ENCODE measurements at places on chromosomes 7 and 10.
A peak's percentile ranks its signal among the peaks of the same experiment; 100 is the strongest.

GRCh38 chr10:5497948-5498730 lies 1.2 kb downstream of the CALML5 start:
- DNase-seq: no peak

- DNase-seq: no peak
Observed at GRCh38 chr7:46848944-46849343, 733.0 kb downstream of the TNS3 start.

DNA sequence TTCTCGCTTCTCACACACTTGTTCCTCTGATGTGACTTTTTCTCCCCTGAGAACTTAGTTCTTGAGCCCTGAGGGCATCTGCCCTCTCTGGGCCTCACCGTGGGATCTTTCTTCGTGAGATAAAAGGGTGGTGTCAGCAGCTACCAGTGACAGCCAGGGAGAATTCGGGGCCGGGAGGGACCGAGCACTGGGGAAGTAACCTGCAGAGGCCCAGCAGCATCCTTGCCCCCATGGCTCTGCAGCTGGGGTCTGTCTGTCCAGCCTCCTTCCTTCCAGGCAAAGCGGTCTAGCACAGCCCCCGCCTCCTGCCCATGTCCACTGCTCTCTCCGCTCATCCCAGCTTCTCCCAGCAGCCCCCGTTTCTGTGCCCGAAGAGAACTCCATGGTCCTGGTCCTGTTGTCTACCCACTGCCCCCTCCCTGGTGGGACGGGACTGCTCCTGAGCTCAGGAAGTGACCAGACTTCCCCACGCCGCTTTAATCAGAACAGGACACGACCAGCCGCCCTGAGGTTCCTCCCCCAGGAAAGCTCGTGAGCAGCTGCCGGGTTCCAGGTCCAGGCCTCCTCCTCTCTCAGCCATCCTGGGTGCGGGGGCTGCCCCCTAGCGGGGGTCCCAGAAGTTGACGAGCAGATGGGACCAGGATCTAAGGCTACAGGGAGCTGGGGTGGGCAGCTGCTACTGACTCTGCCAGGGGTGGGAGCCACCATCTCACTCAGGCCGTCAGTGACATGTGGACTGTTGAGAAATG lies 187.5 kb downstream of the WDR37 start:
- no peak for DNase-seq

DNA sequence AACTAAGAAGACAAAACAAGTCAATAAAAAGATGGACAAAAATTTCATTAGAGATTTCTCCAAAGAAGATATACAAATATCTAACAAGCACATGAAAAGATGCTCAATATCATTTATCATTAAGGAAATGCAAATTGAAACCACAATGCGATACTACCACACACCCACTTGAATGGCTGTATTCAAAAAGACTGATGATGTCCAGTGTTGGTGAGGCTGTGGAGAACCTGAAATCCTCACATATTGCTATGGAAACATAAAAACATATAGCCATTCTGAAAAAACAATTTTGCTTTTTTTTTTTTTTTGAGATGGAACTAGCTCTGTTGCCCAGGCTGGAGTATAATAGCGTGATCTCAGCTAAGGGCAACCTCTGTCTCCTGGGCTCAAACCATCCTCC lies 124.1 kb upstream of the LAMB4 start:
- no peak for DNase-seq

DNA sequence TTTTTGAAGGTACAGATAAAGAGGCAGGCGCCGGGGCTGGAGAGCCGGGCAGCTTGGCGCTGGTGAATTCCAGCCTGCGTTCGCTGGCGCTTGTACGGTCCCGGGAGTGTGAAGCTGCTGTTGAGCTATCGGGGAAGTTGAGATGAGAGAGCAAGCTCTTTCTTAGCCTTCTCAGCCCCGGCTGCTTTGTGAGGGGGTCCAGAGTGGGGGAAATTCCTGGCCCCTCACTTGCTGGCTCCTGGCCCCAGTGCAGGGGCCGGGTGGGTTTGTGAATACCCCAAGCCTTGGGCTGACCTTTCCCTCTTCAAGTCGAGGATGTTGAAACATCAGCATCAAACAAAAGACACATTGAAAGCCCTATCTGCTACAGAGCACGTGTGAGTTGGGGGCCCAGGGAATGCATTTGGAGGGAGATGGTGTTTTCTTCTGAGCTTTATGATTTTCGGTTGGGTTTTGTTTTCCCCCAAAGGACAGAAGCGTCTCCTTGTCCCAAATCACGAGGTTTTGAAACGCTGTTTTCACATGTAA lies 2.7 kb downstream of the ZMIZ1 start:
- no peak for DNase-seq

GRCh38 chr7:157061979-157062378 lies 51.5 kb upstream of the MNX1 start:
- no peak for DNase-seq

GRCh38 chr10:60532696-60533468 lies 143.2 kb upstream of the ANK3 start:
- DNase-seq: no peak

GRCh38 chr10:34526758-34527730 lies 288.1 kb downstream of the PARD3 start:
- no peak for DNase-seq

DNA sequence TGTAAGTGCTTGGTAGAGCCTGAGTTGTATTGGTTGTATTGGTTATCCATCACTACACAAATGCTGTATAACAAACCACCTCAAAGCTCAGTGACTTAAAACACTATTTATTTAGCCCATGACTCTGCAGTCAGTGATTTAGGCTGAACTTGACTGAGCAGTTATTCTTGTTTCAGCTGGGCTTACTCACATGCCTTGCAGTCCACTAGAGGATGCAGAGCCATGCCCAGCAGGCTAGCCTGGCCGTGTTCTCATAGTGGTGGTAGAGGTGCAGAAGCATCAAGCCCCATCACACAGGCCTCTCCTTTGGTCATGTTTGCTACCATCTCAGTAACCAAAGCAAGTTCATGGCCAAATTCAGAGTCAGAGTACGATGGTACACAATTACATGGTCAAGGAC lies 43.9 kb downstream of the LUC7L2 start:
- no peak for DNase-seq

GRCh38 chr7:39589323-39590111 lies 23.3 kb downstream of the YAE1 start:
- DNase-seq: peak; percentile 97

- no peak for DNase-seq
Observed at GRCh38 chr10:102281102-102281487, 35.8 kb downstream of the GBF1 start.

GRCh38 chr10:79269443-79269842 lies 77.8 kb upstream of the PPIF start:
- DNase-seq: no peak

DNA sequence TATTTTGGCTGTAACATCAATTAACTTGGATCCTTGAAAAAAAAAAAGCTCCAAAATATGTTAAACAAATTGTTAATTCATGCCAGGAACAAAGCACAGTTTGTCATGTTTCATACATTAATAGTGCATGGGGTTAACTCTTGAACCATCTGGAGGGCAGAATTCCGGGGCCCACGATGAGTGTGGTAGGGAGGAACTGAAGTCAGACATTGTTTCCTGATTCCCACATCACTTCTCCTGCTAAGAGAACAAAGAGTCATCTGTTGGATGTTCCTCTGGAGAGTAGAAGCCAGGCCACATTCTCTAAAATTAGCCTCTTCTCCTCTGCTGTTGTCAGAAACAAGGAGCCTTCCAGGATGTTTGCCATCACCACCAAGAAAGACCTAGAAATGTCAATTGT lies 54.6 kb downstream of the TMEM178B start:
- DNase-seq: no peak

GRCh38 chr10:70575874-70576802 lies 26.4 kb downstream of the PRF1 start:
- DNase-seq: peak; percentile 98

GRCh38 chr7:26087321-26088091 lies 64.5 kb upstream of the NFE2L3 start:
- no peak for DNase-seq

GRCh38 chr7:5615190-5616070 lies 166.0 kb downstream of the RNF216 start:
- DNase-seq: no peak

DNA sequence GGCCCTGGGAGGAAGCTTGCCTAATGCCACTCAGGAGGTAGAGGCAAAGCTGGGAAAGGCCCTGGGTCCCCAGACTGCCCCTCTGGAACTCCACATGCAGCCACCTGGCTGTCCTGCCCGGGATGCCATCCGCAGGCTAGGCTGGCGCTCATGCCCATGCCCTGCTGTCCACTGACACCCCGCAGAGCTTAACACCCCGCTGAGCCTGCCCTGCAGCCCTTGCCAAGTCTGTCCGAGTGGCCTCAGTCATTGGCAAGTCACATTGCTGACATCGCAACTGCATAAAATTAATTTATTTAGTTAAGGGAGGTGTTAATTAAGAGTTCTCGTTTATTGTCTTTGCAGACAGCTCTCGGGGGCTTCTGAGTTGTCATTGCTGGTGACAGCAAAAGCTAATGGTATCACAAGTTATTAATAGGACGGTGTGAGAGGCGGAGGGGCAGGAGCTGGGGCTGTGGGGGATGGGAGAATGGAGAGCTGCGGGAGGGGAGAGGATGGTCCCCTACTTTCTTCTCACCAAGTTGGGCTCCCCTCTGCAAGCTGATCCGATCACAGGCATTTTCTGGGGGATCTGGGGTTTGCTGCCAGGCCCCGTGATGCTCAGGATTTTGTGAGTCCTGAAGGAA lies 55.6 kb upstream of the PCBD1 start:
- no peak for DNase-seq

All from GF-D8 (cell line).